ENCODE measurements at places on chromosomes 13 and 19.
A peak's percentile ranks its signal among the peaks of the same experiment; 100 is the strongest.

- DNase-seq: peak; percentile 95
Observed at GRCh38 chr19:17947815-17948513, 15.1 kb downstream of the CCDC124 start.

DNA sequence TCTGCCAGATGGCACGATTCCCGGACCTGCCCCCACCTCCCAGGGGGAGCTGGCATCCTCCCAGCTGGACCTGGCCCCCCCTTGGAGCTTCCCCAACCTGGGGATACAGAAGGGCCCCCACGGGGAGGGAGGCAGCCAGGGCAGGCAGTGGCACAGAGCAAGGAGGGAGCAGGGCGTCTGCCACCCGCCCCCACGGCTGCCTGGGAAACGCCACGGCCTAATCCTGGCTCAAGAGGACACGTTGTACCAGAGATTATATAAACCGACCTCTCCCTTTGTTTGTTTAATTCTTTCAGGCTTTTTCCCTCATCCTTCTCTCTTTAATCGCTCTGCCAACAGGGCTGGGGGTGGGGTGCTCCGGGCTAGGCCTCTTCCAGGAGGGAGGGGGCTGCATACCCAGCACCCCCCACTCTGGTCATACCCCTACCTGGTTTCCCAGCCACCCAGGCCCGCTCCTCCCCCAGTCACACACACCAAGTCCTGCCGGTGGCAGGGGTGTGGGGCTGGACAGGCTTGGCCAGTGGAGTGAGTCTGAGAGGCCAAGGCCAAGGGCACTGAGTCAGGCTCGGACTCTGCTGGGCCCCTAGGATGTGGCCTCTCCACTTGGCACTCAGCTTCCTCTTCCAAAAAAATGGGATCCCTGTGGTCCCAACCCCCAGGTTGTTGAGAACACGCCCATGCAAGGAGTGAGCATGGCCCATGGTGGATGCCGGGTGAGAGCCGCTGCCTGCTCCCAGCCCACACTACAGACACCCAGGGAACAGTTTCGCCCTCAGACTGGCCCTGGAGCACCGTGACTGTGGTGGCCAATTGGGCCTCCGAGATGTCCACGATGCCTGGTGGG lies 29.5 kb upstream of the NFIC start:
- DNase-seq: no peak

DNA sequence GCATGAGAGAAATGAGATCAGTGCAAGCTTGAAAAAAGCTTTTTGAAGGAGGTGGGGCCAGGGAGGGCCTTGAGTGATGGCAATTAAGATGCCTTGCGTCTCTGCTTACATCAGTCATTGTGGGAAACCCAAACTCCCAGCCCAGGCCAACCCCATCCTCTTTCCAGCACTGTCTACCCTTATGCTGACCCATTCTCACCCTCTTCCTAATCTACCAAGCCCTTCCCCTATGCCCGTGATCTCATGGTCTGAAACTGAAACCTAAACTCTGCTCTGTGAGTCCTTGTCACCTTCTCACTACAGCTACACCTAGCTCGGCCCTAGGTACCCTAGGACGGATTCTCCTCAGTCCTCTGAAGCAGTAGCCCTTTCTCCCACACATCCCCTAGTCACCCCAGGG lies 36.0 kb upstream of the SERP2 start:
- DNase-seq: no peak

DNA sequence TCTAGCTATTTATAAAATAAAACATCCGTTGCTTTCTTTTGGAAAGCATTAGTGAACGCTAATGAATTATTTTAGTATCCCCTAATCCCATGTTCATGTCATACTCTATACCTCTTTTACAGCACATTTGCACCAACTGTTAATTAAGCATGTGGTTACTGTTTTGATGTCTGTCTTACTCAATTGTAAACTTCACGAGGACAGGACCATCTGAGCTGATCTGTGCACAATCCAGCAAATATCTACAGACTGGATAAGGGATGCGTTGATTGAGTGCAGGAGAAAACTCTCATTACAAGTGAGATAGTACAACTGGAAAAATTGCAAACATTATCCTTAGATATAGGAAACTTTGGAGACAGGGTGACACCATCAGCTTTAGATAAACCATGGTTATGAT lies 201.1 kb downstream of the PCDH20 start:
- no peak for DNase-seq

DNA sequence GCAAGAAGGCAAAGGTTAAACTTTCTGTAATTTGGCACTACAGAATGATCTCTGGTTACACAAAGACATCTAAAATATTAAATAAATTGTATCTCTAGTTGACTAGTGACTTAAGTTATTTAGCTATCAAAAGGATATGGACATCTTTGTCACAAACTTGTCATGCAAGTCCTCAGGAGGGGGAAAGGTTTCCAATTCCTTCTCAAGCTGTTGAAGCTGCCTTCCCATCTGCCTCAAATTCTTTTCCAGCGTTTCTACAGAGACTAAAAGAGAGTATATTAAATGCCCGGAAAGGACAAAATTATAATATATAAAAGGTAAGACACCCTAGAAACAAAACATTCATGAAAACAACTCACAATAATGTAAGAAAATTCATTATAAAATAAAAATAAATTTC lies 324.5 kb downstream of the DIAPH3 start:
- no peak for DNase-seq

DNA sequence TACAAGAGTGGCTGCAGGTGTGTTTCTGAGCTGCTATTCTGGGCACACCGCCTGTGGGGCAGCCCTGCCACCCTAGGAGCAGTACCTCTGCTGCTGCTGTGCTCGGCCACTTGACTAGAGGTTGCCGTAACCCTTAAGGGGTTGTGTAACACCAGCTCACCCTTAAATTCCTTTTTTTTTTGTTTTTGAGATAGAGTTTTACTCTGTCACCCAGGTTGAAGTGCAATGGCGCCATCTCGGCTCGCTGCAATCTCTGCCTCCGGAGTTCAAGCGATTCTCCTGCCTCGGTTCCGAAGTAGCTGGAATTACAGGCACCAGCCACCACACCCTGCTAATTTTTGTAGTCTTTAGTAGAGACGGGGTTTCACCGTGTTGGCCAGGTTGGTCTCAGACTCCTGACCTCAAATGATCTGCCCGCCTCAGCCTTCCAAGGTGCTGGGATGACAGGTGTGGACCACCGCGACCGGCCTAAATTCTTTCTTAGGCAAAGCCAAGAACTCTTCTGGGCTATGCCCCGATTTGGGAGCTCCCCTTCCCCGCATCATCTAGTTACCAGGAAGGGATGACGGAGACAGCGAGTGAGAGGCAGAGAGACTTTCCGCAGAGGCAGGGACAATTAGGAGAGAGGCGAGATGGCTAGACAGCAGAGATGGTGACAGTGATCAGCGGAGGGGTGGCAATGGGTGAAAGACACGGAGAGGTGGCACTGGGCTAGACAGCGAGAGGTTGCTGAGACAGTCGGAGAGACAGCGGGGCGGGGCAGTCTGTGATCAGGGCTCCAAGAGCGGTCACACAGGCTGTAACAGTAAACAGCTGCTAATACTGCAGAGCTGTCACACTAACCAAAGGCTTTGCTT lies 4.4 kb upstream of the LILRA5 start:
- no peak for DNase-seq

DNA sequence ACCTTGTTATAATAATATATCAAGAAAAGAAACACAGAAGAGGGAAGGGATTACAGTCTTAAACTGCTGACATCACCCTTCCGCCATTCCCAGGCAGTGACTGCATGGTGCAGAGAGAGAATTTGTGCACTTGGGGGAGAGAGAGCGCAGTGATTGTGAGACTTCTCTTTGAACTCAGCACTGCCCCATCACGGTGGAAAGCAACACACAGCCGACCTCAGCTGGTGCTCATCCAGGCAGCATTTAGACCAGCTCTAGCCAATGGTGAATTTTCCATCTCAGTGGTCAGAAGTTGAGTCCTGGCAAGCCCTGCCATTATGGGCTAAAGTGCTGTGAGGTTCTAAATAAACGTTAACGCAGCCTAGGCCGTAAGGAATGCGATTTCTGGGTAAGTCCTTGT lies 1681.5 kb downstream of the EFNB2 start:
- no peak for DNase-seq

DNA sequence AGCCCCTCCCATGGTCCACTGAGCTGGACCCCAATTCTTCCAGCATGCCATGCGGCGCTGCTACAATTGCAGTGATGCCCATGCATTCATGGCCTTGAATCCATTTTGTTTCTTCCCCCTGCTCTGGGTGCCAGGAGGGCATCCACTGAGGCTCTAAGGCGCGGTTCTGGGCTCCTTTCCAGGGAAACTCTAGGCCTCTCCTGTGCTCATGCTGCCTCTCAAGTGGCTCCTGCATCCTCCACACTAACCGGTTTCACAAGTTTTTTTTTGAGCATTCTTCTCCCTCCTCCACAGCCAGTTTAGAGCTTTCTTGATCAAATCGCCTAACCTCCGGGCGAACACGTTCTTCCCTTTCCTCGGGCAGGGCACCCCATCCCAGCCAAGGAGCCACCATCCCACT lies 69.1 kb upstream of the FLT1 start:
- DNase-seq: no peak

GRCh38 chr19:44813070-44813840 lies 4.4 kb downstream of the BCAM start:
- no peak for DNase-seq

- no peak for DNase-seq
Observed at GRCh38 chr13:23993680-23993985, 96.3 kb upstream of the C1QTNF9B start.

- DNase-seq: no peak
Observed at GRCh38 chr19:44767295-44768180, 10.2 kb upstream of the CBLC start.

DNA sequence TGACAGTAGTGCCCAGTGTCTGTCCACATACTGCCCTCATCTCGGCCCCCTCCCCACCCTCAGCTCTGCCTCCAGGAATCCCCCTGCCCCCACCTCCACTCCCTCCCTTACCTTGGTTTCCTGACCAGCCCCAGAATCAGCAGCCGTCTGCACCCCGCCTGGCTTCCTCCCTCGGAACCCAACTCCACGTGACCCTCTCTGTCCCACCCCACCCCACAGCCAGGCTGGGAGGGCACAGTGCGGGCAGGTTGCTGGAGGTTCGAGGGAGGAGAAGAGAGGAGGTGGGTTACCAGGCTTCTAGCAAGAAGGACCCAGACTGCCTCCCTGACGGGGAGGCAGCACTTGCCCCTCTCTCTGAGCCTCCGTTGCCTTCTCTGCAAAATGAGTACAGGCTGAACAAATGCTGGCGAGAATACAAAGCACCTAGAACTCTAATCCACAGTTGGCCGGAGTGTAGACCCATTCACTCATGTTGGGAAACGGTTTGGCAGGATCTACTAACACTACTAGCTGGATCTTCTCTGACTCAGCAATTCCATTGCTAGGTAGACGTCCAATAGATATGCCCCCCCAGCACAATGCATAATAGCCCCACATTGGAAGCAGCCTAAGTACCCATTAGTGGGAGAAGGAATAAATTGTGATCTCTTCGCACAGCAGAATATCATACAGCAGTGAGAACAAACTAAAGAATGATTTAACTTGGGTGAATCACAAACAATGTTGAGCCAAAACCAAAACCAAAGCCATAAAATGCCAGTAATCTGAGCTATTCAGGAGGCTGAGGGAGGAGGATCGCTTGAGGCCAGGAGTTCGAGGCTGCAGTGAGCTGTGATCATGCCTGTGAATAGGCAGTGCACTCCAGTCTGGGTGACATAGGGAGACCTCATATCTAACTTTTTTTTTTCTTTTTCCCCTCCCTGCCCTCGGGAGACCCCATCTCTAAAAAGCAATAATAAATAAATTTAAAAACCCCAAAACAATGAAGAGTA lies at the start of gene RASAL3:
TSS of gene RASAL3 (minus strand) at position 151 of the 992 bp plus-strand sequence. CDS start 186 bp downstream, outside the sequence.
- DNase-seq: peak; percentile 72

DNA sequence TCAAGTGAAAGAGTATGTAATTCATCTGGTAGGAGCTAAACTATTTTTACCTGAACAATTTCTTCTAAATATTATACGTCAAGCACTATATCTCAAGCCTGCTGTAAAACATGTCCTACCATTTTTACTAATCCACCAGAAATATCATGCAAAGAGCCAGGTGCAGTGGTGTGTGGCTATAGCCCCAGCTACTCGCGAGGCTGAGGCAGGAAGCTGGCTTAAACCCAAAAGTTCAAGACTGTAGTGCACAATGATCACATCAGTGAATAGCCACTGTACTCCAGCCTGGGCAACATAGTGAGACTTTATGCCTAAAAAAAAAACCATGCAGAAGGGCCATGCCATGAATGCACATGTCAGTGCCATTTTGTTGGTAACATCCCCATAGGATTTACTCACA lies 20.7 kb upstream of the CLN5 start:
- no peak for DNase-seq

- DNase-seq: no peak
Observed at GRCh38 chr19:47820410-47820809, 1.3 kb upstream of the CRX start.

DNA sequence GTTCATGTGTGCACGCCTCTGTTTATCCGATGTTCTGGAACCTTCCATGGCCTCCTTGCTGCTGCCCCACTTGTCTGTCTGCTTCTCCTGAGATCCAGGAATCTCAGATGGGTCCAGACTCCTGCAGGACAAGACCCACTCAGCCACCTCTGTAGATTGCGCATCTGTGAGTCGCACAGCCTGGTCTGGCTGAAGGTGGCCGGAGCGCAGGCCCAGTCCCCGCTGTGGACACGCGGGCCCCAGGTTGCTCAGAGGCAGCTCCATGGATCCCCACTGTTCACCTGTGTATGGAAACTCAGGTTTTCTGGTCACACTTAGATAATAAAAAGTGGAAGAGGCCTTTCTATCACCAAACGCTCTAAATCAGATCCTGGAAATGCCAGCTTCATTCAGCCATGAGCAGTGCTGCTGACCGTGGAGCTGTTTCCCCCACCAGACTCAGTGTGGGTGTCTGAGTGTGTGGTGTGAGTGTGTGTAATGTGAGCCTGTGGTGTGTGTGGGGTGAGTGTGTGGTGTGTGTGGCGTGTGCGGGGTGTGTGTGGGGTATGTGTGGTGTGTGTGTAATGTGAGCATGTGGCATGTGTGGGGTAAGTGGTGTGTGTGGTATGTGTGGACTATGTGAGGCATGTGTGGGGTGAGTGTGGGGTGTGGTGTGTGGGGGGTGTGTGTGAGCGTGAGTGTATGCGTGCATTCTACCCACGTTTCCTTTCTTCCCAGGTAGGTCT lies 59.5 kb downstream of the MCF2L start:
- no peak for DNase-seq

DNA sequence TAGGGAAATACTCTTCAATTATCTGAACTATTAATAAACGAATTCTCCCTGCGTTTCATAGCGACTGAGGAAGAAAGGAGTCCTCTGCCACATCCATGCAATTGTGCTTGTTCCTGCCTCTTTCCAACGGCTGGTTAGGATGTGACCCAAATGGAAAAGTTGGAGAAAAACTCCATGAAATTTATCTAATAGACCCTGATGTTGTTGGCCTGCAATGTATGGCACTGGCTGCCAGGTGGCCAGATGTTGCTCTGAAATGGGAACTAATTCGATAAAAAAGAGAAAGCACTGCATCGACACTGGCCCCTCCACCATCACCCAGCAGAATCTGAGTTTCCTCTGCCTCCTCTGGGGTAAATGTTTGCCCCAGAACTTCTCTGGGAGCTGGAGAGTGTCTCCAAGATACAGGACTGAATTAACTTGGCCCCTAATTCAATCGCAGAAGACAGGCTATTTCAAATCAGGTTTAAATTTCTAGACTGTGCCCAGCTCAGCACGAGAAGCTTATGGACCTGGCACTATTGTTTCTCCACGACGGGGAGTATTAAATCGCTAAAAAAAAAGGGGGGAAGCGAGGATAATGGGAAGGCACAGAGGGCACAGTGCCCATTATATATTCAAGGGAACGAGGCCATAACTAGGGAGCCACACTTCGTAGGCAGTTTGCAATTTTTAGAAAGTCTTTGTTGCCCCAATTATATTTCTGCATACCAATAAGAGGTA lies 103.9 kb downstream of the ZIC5 start:
- DNase-seq: no peak
